ENCODE measurements at places on chromosomes 5 and 9.
A peak's percentile ranks its signal among the peaks of the same experiment; 100 is the strongest.

- no peak for DNase-seq
Observed at GRCh38 chr9:126067031-126067734, 259.4 kb upstream of the MVB12B start.

GRCh38 chr9:105044518-105044917, 116.6 kb upstream of the ABCA1 start:
- DNase-seq = no peak

DNA sequence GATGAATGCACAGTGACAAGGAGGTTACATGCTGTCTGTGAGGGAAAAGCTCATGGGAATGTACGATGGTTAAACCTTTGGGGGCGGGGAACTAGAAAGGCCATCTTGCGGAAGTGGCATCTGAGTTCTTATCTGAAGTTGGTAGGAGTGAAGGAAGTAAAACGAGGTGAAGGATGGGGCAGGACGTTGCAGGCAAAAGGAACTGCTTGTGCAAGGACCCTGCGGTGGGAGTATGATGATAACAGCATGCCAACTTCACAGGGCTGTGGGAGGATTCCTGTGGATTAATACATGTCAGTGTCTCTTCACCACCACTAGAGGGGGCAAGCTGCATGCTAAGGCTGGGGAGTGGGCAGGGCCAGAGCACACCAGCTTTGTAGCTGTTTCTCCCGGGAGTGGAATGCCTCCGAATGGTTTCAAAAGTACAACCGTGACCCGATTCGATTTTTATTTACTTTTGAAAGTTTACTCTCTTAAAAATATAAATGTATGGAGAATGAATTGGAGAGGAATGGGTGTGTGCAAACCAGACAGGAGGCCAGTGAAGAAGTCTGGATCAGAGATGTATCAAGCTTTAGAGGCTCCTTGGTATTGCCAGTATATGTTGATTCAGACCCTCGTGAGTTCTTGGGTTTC, 62.5 kb downstream of the CYFIP2 start:
- DNase-seq = peak; percentile 65

- DNase-seq = no peak
Observed at GRCh38 chr5:2143088-2143487, 260.4 kb upstream of the IRX4 start.

DNA sequence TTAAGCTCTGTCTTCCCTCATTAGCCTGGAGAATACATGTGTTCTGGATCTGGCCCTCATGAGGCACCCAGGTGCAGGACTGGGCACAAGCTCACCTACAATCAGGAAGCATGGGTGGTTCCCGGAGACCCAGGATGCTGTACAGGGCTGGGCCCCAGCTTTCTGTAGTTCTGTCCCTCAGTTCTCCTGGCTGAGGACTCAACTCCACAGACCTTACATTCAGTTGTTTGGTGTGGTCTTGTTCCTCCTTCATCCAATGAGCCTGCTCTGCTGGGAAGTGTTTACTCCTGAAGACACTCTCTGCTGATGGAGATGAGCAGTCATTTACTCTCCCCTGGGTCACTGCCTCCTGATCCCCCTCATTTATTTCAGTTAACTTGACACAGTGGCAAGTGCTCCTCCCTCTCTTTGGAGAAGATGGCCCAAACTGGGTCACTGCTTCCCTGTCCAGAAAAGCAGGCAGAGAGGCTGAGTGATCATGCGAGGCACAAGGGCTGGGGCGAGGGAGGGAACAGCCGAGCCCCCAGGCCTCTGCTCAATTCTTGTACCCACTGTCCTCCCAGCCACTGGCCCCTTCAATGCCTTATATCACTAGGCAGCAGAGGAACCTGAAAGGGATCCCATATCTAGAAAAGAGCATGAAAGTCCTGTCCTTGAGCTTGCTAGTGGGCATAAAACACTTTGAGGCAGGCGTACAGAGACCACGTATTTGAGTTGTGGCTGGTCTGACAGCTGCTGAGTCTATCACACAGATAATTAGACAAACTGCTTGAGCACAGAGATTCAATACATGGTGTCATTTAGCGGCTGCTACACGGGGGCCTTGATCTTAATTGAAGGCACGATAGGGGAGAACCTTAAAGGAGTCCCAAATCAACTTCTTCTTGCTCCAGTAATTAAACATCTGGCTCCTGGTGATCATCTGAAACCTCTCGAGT, 221.7 kb downstream of the FSTL4 start:
- DNase-seq = no peak

DNA sequence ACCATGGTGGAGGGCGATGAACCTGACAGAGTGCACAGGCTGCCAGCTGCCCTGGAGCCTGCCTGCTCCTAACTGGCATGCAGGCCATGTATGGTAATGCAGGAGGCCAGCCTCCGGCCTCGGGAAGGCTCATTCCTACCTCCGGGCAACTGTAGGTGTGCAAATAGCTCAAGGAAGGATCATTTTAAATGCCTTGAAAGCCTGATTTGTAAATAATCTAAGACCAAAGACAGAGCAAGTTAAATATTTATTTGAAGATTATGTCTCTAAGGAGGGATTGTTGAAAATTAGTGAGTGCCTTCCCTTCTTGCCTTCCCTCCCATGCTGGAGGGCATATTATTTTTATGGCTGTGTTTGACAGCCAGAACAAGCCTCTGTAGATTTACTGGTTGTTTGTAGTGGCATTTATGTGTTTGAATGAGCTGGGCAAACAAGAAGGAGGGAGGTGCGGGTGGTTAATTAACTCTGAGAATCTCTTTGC, 285.7 kb upstream of the TUT7 start:
- DNase-seq = peak; percentile 11

GRCh38 chr5:61302200-61302563, 29.9 kb upstream of the ZSWIM6 start:
- no peak for DNase-seq

All from nephron progenitor cell (in vitro differentiated cells).